AG08396 (cell line): ENCODE measurements at places on chromosomes 5 and 9.

DNA sequence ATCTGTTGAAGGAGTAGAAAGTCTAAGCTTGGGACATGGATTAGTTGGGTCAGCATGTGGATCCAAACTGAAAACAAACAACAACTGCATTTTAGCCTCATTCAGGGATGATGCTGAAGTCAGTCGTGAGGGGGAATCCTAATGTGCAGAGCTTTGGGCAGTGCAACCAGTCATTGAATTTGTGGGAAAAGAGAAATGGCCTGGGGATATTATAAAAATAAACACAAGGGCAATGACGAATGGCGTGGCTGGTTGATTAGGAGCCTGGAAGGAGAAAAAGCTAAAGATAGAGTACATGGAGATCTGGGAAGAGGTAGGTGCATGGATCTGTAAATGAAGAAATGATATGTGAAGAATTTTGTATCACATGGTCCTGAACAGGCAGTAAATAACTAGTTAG lies 477.6 kb downstream of the TLE1 start:
- no peak for DNase-seq

DNA sequence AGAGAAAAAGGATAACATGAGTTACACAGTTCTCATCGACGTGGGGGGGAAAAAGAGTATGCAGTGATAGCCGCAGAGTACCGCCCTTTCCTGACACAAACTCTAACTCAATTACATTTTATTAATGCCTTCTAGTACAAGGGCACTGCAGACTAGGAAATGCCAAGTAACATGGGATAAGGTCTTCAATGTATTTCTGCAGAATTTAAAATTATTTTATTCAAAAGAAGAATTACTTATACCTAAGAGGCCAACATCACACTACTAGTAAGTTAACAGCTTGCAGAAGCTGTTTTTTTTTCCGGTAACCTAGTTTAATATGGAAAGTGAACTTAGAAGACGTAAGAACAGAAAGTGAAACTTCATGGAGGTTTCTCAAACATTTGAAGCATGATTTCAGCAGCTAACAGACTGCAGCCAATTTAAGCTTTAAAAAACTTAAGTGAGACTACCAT lies 3.9 kb downstream of the SETX start:
- DNase-seq = no peak

- no peak for DNase-seq
Observed at GRCh38 chr5:149242339-149242738, 29.3 kb upstream of the AFAP1L1 start.

DNA sequence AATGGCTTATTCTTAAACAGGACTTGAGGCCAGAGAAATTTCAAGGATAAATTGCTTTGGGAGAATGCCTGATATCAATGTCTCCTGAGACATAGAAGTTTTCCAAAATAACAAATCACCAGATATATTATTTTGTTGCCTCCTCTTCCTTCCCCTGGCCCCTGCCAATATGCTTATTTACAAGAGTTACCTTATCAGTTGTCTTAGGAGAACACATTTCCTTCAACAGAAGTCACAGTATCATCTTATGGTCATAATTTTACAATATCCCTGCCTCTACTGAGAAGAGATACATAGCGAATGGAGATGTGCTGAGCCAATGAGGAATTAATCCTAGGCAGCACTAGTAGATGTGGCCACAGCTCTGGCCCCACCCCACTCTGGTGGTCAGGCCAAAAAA lies 43.1 kb downstream of the TMEM252 start:
- DNase-seq = no peak

DNA sequence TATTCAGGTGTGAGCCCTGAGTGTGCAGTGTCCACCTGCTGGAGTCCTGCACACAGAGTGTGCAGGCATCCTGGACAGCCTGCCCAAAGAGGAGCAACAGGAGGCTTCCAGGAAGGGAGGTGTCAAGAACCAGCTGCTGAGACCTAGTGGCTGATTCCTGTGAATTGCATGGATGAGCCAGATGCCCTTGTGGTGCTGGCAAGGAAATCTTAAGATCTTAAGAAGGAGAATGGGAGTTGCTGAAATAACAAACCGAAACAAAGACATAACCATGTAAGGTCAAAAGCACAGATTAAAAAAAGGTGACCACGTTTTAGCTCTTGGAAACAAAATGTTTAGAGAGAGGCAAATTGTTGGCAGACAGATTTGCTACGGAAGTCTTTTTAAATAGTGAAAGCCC lies 29.3 kb upstream of the RPS23 start:
- peak; percentile 15 for DNase-seq

GRCh38 chr5:73136055-73136562 lies 15.7 kb downstream of the TMEM171 start:
- DNase-seq = no peak

GRCh38 chr5:56145106-56145505 lies 88.0 kb downstream of the ANKRD55 start:
- no peak for DNase-seq

DNA sequence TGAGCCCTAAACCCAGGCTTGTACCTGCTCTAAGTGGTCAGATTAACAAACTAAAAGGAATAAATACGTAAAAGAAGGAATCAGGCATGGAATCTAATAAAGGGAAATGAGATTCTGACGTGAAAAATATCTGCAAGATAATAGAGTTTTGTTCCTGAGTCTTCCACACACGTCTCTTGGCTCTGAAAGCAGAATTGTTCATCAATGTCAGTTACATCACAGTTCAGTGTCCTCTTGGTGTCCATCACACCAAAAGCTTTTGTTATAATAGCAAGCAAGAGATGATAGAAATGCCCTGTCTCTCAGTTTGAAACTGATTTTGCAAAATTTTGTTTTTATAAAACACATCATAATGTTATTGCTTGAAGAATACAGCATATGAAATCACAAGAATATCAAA lies 34.7 kb upstream of the NMUR2 start:
- DNase-seq = no peak

DNA sequence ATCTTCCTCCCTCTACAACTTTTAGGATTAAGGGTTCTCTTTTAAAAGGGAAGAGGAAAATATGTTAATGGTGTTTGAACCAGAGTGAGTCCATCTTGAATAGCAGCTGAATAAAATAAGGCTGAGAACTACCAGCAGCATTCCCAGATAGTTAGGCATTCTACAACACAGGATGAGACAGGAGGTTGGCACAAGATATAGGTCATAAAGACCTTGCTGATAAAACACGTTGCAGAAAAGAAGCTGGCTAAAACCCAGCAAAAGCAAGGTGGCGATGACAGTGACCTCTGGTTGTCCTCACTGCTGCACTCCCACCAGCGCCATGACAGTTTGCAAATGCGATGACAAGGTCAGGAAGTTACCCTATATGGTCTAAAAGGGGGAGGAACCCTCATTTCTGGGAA lies 77.8 kb downstream of the PLK2 start:
- no peak for DNase-seq

DNA sequence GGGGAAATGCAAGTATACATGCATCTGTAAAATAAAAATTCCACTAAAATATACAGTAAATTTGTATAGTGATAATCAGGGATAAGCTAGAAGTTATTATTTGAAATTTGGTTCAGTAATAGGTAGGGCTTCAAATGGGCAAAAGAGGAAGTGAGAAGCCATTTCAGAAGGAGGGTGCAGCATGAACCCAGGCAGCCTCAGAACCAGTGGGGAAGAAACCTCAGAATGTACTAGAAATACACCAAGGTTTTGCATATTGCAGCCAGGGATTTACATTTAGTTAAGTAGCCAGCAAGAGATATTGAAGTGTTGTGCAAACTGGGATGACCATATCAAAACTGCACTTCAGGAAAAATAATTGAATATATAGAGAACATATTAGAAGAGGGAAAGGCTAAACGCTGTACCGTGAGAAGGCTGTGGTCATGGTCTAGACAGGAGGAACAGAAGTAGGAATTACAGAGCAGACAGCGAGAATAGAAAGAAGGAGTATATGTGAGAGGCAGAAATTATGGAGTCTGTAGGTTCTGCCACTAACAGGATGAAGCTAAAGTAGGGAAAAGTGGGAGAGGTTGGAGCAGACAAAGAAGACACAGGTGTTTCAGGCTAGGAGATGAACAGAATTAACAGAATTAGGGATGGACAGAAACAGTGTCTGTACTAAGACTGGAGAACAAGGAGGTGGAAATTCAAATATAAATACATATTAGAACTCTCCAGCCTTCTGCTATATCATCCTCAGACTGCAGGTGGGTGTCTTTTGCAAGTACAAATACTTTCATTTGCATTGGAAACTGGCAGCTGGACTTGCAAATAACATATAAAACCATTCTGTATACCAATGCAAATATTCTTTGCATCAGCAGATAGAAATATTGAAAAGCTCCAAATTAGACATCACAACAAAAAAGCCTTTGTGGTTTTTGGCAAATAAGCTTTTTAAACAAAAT lies 335.6 kb downstream of the ZNF608 start:
- no peak for DNase-seq

DNA sequence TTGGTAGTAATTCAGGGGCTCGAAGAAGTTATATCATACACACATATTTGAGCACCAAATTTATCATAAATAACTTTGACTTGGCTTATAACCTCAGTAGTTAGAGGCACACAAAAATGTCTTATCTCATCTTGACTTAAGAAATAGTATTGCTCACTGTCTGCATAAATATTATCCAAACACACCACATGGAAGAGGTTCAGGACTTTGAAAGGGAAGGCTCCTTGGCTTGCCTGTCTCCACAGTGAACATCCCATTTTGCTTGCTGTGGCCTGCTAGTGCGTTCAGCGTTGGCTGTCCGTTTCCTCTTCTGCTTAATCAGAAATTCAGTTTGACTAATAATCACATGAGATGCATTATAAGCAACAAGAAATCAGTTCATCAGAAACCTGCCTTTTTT lies 13.9 kb downstream of the GRXCR2 start:
- no peak for DNase-seq

GRCh38 chr5:114010362-114010761 lies 351.5 kb upstream of the KCNN2 start:
- no peak for DNase-seq

- no peak for DNase-seq
Observed at GRCh38 chr5:172110921-172111851, 76.8 kb downstream of the STK10 start.

- DNase-seq = no peak
Observed at GRCh38 chr5:138829341-138829740, 45.8 kb downstream of the LRRTM2 start.

- no peak for DNase-seq
Observed at GRCh38 chr5:98330871-98331270, 442.6 kb upstream of the RGMB start.

DNA sequence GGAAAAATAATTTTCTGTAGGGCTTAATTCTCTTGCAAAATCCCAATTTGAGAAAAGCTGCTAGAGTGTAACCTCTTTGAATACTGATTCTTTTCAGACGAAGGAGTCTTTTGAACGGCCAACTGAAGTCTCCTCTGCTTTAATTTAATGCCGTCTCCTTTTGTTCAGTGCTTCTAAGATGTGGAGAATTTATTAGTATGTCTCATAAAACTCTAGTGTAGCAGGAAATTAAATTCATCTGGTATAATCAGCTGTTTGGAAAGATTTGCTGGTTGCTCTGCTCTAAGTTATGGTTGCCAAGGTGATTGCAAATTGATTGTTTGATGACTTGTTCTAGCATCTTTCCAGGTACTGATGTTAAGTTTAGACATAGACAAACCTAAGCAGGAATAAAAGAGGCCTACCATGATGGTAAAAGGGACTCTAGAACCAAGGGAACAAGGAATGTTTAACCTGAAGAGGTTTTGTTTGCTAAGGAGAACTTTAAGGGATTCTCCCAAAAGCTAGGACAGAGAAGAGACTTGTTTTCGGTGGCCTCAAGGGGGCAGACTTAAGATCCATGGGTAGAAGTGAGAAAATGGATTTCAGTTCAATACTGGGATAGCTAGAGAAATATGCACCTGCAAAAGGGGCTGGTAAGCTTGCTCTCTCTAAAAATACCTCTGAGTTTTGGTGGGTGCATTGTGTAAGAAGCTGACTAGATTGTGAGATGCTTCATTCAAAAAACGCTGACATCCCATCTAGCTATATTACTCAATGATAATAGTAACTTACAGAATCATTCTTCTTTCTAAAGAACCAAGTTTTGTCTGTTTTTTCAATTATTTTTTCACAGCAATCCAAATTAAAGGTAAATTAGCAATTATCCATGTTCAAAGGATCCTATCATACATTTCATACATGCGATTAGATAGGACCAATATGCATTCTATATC lies 5.7 kb upstream of the ADRB2 start:
- DNase-seq = no peak

- DNase-seq = no peak
Observed at GRCh38 chr5:165055476-165055875, 1550.1 kb downstream of the MAT2B start.

DNA sequence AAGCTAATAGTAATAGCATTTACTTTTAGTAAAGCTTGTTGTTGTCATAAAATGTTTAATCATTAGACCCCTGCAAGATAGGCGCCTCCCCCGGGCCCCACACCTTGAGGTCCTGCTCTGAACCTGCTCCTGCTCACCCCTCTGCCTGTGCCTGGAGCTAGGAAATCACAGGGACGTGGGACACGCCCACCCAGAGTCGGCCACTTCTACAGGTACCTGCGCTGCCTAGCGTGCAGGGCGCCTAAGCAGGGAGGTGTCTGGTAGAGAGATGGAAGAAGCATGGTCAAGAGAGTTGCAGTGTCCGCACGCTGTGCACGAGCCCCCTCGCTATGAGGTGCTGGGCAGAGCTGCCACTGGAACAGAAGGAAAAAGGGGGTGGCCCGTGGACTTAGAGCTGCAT lies 52.6 kb downstream of the HINT1 start:
- no peak for DNase-seq

DNA sequence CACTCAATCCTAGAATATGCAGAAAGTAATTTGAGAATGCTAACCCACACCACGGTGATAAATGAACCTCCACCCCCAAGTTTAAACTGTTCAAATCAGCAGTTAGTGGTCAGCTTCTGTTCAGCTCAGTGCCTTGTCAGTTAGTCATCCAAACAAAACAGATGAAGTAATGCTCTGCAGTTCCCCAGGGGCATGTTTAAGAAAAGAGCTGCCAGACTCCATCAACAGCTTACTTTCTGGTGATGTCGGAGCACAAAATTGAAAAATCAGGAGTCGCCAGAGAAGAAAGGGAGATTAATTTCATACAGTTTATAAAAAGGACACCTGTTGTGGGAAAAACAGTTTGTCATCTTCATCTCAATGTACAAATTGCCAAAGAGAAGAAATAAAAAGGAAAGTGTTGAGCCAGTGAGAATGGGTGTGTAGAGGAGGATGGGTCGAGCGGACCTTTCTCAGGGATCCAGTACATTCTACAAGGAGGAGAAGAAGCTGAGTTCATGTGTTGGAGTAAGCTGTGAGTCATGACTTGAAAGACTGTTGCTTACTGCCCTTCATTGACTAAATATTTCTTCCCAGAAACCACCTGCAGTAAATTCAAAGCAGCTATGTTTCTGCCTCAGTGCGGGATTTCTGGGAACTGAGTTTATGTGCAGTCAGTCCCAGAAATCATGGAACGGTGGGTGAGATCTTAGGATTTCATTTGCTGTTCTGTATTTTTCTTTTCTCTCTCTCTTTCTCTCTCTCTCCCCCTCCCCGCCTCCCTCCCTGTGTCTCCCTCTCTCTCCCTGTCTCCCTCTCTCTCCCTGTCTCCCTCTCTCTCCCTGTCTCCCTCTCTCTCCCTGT lies 13.7 kb downstream of the TRIO start:
- DNase-seq = peak; percentile 78

GRCh38 chr9:93108291-93109041 lies 12.4 kb downstream of the CARD19 start:
- DNase-seq = no peak

GRCh38 chr5:142737179-142737578 lies 33.0 kb upstream of the ARHGAP26 start:
- no peak for DNase-seq

- DNase-seq = peak; percentile 84
Observed at GRCh38 chr5:140345919-140346347, 470 bp downstream of the HBEGF start.

GRCh38 chr9:125180876-125181275 lies 8.7 kb downstream of the PPP6C start:
- DNase-seq = no peak
